ENCODE measurements at places on chromosomes 3 and 15.
A peak's percentile ranks its signal among the peaks of the same experiment; 100 is the strongest.

- no peak for DNase-seq
Observed at GRCh38 chr3:174581558-174581957, 277.6 kb upstream of the NAALADL2 start.

DNA sequence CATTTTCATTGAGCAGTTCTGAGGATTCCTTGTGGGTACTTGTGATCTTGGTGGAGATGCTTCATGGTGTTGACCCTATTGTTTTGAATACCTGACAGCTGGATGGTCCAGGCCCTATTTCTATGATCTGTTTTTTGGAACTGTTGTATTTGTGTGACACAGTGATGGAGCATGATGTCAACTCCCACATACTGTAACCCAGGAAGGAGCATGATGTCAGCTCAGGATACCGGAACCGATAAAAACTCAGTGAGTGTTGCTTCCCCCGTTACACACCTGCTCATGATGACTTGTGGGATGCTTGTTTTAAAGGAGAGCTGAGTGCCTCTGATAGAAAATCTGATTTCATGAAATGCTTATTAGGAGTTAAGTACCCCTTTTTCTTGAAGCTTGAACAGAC lies 45.1 kb downstream of the ZBTB38 start:
- peak; percentile 41 for DNase-seq

DNA sequence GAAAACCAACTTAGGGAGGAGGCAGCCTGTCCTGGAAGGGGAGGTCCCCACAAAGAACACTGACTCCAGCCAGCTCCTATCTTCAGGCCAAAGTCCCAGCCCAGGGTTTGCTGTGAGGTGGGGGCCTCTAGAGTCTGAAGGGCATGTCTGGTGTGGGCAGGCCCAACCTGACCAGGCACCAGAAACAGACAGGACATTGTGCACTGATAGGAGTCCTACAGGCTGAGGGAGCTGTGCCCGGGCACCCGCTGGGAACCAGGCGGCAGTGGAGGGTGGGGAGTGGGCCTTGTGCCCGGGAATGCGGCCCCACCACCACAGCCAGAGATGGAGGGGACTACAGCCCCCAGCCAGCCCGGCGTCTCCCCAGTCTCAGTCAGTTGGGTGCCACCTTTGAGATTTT lies 161.4 kb downstream of the WNT7A start:
- no peak for DNase-seq

DNA sequence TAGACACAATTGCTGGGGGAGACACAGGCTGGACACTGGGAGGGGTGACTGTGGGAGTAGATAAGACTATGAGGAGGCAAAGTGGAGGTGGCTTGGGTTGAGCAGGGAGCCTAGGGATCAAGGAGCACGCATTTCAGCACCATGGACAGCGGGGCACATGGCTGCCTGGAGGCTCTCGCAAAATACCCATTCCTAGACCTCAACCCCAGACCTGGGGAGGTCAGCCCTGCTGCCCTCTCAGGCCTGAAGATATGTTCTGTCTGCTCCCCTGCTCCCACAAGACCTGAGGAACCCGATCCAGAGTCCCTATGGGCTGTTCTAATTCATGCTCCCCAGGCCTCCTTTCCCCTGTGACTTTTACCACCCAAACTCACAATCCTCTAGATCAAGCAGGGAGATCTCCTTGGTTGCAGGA lies 16.0 kb upstream of the CPEB1 start:
- DNase-seq = no peak

- no peak for DNase-seq
Observed at GRCh38 chr3:157475921-157476414, 27.2 kb downstream of the VEPH1 start.

Measured in SHP77 treated with DMSO at 0.1 percent for 48 hours (cell line).